ENCODE measurements at places on chromosomes 4 and X.

DNA sequence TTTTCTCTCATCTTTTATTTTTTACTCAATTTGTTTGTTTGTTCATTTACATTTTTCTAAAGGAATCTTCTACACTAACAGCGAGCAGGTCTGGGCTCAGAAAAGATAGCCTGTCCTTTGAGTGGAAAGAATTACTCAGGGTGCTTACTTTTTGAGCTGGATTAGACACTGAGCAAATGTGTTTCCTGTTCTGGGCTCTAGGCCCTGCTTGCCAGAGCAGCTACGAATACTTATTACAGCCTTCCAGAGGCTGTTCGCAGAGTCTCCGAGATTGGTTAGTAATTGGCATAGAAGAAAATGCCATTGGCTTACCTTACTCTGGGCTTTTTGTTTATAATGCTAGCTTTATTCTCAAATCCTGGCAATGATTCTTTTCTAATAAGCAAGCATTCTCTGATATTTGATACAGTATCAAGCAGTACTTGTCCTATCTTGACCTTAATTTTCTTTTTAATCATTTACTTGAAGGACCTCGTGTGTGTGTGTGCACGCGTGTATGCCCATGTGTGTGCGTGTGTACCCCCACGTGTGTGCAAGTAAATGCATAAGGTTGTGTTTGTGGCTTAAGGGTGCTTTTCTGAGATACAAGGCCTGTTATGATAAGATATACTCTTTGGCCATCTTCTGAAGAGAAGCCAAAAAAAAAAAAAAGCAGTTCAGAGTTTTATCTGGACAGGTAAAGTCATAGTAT is 76.2 kb upstream of the GRXCR1 start:
- DNase-seq, result no peak

DNA sequence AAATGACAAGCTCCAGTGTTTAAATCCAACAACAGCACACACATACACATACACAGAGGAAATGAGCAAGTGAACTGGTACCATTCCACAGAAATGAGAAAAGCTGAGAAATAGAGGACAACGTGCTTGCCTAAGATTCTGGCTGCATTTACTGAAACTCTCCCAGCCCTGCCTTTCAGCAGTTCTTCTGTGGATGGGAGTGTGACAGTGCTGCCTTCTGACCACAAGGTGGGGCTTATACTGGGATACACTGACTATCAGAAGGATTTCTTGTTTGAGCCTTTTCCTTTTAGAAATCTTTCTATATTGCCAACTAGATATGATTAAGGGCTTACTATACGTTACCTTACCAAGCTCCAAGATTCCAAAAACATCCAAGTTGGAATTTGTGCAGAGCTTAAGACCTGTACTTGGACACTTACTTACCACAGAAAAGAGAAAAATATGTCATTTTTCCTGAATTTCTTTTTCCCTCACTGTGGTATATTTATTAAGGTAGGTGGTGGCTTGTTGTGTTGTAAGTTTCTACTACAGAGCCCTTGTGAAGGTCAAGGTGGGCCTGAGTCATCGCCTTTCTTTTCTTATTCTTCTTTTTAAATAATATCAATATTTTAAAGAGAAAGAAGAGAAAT is 10.7 kb upstream of the CXCL8 start:
- no peak for DNase-seq

DNA sequence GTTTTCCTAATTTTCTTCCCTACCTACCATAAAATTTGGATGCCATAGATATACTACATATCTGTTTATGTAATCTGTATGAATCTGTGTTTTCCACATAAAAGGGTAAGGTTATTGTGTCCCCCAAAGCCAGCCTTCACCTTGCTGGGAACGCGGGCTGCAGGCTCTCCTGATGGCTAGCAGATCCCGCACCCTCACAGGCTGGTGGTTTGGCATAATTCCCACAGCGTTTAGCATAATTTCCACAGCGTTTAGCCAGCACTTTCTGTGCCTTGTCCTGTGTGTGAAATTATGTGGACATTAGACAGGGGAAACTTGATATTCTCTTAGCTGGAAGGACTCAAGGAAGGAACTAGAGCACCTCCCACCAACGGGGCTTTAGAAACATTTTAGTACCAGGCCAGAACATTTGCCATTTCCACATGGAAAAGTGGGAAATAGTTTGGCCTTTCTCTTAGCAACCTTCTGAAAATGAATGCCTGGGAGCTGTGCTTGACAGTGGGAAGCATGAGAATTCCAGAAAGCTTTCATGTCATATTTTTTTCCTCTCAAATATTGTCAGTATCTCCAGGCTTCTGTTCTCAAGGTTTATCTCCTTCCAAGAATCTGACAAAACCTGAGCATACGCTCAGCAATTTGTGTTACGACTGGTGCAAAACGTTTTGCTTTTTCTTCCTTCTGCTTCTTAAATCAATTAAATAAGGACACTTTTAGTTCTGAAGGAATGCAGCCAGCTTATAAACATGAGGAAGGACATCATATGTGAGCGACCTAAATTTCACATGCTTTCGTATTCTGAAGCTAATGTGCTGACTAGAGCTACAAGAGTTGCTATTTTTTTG is 67.9 kb downstream of the STK32B start:
- DNase-seq, result no peak

- DNase-seq, result no peak
These were observed 76.7 kb downstream of the SH3BGRL start for GRCh38 chrX:81278616-81279015.

DNA sequence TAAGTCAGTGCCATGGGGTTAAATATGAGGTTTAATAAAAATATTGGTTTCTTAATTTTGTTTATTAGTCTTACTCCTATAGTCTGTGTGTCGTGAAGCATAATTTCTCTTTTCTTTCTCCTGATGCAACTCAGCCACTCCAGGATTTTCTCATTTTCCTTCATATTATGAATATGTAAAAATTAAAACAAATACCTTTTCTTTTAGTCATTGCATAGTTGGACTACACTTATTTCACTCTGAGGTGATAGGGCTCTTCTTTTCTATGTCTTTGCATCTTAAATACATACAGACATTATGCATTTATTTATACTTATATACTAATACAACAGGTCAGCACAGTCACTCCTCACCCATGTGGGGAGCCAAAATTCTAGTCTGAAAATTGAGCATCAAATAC is 19.1 kb downstream of the GALNT7 start:
- DNase-seq, result no peak
